ENCODE measurements at places on chromosomes 4 and X.
A peak's percentile ranks its signal among the peaks of the same experiment; 100 is the strongest.

DNA sequence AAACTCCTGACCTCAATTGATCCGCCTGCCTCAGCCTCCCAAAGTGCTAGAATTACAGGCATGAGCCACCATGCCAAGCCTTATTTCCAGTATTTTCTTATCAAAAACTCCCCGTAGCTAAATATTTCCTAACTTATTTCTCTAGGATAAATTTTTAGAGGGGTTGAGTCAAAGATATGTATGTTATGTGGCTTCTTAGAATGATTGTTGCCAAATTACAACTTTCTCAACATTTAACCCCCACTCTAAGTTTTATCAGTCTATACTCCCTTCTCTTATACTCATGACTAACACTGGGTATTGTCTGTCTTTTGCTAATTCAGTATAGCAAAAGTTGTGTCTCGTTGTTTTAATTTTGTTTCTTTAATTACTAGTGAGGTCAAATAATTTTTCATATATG is 187.7 kb upstream of the LNX1 start:
- DNase-seq, result no peak

DNA sequence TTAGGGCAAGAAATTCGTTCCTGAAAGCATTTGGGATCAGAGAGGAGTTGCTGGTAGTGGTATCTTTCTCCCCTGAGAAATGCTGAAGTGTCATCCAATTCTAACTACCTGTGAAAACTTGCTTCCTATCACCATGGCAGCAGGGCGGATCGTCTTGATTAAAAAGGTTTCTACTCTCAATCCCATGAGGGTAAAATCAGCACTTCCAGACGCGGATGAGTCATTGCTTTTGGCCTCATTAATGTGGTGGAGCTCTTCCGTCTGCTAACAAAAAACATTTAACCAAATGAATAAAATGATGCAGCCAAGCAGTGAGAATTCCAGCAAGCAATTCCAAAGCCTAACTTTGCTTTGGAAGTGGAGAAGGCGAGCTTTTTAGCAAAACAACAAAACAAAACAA is 325.6 kb downstream of the CAMK2D start:
- peak; percentile 61 for DNase-seq

DNA sequence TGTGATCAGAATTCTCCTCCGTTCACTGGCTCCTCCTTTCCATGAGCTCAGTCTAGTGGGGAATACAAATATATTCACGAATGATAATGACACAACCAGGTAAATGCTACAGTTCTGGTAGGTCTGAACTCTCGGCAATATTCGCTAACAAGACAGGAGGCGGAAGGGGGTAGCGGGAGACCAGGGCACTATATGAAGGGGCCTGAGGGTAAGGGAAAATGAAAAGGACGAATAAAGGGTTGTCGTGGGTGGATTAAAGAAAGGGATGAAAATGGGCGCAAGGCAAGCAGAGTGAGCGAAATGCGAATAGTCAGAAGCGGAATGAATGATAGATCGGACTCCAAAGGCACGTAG is 743 bp downstream of the NKAP start:
- DNase-seq, result peak; percentile 48

DNA sequence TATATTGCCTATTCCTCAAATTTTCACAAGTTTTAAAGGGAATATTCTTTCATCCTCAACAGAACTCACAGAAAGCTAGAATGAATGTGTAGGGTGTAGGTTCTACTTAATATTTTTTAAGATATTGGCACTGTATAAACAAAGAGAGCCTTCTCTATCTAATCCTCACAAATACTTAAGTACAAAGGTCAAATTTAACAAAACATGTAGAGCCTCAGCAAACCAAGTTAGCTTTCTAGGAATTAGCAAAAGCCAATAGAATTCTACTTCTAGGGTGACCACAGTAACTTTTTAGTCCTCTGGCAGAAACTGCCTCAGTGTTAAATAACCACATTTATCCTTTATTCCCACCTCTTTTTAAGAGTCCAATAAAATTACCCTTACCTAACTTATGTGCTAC is 19.3 kb downstream of the DHX15 start:
- no peak for DNase-seq

DNA sequence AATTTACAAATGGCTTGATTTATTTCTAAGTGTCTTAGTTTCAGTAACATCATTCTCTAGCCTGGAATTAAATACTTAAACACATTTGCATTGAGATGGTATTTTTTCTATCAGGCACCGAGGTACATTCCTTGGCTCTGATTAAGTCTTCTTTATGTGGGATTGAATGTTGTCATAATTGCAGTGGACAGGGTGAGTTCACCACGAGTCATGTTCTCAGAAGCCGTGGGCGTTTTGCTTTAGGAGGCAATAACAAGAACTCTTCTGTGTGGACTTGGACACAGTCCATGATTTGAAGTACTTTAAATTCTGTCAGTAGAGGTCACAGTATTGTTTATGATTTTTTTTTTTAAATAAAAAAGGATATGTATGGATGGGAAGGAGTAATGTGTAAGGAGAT is 57.1 kb upstream of the EFHC2 start:
- no peak for DNase-seq

All from Karpas-422 (cell line).